ENCODE measurements at places on chromosomes 11 and 22. TPM values are rescaled to one million over a fixed set of nuclear protein-coding genes. Genes with fewer than 3 reads are reported as not detected.

GRCh38 chr22:49907807-49908206 lies 10.4 kb downstream of the ALG12 start:
- H3K27ac ChIP-seq, result no peak overlapping the region
- H3K4me3 ChIP-seq, result peak overlapping the region; percentile 82
- H3K27me3 ChIP-seq, result peaks cover 4% of the 10 kb centered on the region
- no peak for DNase-seq
- H3K36me3 ChIP-seq, result peaks cover 26% of the 10 kb centered on the region

DGCR6 gene
- total RNA-seq, result 1.1 TPM

DNA sequence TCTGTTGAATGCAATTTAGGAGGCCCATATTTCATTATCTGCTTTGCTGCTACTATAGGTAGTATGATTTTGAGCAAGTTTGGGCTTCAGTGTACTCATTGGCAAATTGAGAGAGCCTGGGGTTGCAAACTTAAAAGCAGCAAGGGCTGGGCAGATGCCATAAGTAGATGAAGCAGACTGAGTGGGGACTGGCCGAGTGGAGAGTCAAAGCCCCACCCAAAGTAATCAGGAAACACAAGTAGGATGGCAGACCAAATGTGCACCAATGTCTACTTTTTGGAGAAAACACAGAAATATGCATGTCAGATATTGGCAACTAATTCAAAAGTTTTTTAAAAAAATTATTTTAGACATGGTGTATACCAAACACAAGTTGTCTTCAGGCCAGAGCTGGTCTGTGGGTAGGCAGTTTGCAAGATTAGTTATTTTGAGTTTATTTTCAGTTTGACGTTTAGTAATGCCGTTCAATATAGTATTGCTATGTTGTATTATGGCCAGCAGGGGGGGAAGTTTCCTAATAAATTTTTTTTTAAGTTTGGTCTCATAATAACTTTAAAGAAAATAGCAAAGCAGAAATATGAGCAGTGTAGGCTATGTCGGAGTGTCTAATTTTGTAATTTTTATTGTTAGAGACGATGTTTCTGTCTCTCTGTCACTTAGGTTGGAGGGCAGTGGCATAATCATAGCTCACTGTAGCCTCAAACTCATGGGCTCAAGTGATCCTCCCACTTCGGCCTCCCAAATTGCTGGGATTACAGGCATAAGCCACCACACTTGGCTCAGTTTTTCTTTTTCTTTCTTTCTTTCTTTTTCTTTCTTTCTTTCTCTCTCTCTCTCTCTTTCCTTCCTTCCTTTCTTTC lies 105.1 kb downstream of the HIPK3 start:
- H3K27me3 ChIP-seq, result no peaks in the 10 kb centered on the region
- no peak overlapping the region for H3K4me3 ChIP-seq
- H3K27ac ChIP-seq, result no peak overlapping the region
- DNase-seq, result no peak
- H3K36me3 ChIP-seq, result no peaks in the 10 kb centered on the region
- peaks cover 4% of the 10 kb centered on the region for H3K4me1 ChIP-seq

DNA sequence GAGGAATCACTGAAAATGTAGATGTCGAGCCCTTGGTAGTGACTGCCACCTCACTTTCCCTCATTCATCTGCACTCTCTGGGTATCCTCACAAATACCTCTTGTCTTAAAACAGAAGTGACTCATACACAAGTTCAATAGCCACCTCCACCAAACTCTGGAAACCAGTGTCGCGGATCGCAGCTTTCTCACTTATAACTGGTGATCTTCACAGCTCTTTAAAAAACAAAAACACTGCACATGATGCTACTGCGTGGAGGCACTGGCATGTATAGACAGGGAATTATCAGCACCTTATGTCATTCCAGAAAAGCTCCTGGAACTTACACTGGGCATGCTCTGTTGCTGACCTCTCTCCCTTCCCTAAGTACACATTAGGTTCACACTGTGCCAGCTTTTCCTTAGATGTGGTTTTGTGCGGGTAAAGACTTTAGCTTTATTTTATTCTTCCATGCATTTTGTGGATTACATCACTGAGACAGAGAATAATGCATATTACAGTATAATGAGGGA lies 425.5 kb upstream of the CADM1 start:
- no peak overlapping the region for H3K4me3 ChIP-seq
- peaks cover 30% of the 10 kb centered on the region for H3K4me1 ChIP-seq
- no peak for DNase-seq
- no peak overlapping the region for H3K27ac ChIP-seq
- H3K27me3 ChIP-seq, result peaks cover 4% of the 10 kb centered on the region
- H3K36me3 ChIP-seq, result no peaks in the 10 kb centered on the region

CCDC179 gene
- not detected for total RNA-seq
